Progenitor cell of endocrine pancreas (in vitro differentiated cells): ENCODE measurements at places on chromosomes 2 and 18.

DNA sequence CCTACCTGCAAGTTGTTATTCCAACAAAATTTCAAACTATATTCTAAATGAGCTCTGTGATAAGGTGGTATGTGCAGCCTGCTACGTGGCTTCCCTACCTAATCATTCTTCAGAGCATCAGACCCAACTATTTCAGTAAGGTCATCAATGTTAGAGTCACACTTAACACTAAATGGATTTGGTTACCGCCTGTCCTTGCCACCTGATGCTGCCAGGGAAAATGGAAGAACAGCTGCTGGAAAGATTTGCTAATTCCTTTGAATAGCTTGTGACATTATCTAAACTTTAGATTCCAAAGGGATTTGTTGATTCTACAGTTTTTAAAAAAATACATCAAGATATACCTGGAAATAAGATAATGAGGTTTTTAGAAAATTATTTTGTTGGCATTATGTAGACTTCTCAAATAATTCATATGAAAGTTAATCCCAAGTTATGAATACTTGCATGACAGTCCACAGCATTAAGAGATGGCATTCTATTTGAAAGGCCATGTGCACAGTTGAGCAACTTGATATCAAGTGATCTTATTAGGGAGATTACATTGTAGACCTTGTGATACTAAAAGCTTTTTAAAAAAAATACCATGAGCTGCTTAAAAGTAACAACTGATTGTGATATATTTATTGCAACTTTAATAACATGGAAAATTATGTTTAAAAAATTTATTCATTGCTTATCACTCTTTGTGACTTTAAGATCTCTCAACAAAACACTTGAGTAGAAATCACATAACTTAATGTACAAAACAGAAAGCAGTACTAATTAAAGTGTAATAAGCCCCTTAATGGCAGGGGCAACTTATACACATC lies 98.3 kb upstream of the UGP2 start:
- no peaks in the 10 kb centered on the region for H3K27me3 ChIP-seq
- no peaks in the 10 kb centered on the region for H3K36me3 ChIP-seq
- peaks cover 20% of the 10 kb centered on the region for H3K4me1 ChIP-seq
- no peak overlapping the region for H3K4me3 ChIP-seq
- DNase-seq = no peak
- H3K27ac ChIP-seq = no peak overlapping the region

DNA sequence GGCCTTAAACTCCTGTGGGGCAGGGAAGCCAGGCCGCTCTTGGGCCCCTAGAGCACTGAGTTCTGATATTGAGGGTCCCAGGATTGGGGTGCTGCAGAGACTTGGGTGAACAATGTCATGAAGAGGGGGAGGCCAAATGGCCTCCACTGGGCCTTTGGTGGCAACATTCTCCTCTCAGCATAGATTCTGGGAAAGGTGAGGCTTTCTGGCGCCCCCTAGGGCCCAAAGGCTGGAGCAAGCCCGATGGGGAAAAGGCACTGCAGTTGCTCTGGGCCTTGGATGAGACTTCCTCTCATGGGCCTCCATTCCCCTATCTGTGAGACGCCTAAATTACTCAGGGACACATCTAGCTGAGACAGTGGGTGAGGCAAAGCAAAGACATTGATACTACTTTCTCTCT lies 84.8 kb downstream of the ACAA2 start:
- DNase-seq = no peak
- H3K4me1 ChIP-seq = peaks cover 42% of the 10 kb centered on the region
- no peak overlapping the region for H3K4me3 ChIP-seq
- no peaks in the 10 kb centered on the region for H3K36me3 ChIP-seq

DNA sequence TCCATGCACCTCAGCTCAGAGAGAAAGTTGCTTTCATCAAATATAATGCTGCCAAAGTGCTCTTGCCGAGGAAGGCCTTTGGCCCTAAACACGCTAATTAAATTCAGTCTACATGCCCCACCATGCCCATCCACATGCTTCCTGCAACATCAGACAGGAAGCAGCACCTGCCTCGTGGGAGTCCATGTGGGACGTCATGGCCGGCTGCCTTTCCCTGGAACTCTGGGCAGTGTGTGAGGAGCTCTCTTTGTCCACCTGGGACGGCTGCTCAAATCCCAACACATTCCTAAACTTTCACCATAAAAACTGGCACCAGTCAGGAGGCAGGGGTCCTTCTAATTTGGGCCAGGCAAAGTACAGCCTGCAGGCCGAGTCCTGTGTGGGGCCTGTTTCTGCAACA lies 23.1 kb downstream of the FAM178B start:
- H3K36me3 ChIP-seq = no peaks in the 10 kb centered on the region
- no peak for DNase-seq
- no peaks in the 10 kb centered on the region for H3K27me3 ChIP-seq
- H3K4me3 ChIP-seq = no peak overlapping the region
- H3K4me1 ChIP-seq = no peaks in the 10 kb centered on the region

DNA sequence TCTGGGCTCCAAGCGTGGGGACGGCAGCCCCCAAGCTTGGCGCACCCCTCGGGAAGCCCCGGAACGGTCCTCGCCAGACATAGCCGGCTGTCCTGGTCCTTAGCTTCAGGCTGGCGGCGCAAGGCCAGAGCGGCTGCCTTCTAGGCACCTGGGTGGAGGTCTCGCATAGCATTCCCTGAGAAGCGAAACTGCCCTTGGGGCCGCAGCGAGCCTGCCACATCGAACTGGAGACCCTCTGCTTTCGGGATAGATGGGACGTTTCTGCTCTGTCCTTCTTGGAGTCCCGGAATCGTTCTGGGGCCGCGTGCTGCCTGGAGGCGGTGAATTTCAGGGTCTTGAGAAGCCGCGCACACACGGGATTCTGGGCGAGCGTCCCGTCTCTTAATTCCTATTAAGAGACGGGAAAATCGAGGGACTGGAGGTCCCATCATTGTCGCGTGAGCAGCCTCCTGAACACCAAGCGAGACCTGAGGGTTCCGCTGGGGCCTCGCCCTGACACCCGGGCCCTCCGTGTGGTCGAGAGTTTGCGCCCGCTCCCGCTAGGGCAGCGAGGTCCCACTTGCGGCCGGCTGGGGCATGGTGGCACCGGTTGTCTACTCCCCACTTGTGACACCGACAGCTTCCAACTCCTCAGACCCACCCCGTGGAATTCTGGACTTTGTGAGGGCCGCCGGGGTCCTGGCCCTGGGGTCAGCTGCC lies 9.7 kb upstream of the EN1 start:
- H3K4me1 ChIP-seq = peaks cover 3% of the 10 kb centered on the region
- peaks cover 97% of the 10 kb centered on the region for H3K27me3 ChIP-seq
- no peak overlapping the region for H3K27ac ChIP-seq
- H3K4me3 ChIP-seq = no peak overlapping the region

GRCh38 chr2:3249476-3249962 lies 128.1 kb downstream of the EIPR1 start:
- no peaks in the 10 kb centered on the region for H3K27me3 ChIP-seq
- H3K4me1 ChIP-seq = peaks cover 8% of the 10 kb centered on the region
- no peak overlapping the region for H3K27ac ChIP-seq
- no peak overlapping the region for H3K4me3 ChIP-seq
- DNase-seq = no peak

- H3K27me3 ChIP-seq = no peaks in the 10 kb centered on the region
- no peaks in the 10 kb centered on the region for H3K36me3 ChIP-seq
- no peak overlapping the region for H3K4me3 ChIP-seq
Measured at GRCh38 chr2:157320409-157320808, 5.2 kb downstream of the ERMN start.

- no peaks in the 10 kb centered on the region for H3K27me3 ChIP-seq
- DNase-seq = no peak
- H3K36me3 ChIP-seq = peaks cover 3% of the 10 kb centered on the region
- H3K27ac ChIP-seq = no peak overlapping the region
- no peak overlapping the region for H3K4me3 ChIP-seq
Measured at GRCh38 chr2:165083326-165083725, 120.5 kb downstream of the SCN3A start.

DNA sequence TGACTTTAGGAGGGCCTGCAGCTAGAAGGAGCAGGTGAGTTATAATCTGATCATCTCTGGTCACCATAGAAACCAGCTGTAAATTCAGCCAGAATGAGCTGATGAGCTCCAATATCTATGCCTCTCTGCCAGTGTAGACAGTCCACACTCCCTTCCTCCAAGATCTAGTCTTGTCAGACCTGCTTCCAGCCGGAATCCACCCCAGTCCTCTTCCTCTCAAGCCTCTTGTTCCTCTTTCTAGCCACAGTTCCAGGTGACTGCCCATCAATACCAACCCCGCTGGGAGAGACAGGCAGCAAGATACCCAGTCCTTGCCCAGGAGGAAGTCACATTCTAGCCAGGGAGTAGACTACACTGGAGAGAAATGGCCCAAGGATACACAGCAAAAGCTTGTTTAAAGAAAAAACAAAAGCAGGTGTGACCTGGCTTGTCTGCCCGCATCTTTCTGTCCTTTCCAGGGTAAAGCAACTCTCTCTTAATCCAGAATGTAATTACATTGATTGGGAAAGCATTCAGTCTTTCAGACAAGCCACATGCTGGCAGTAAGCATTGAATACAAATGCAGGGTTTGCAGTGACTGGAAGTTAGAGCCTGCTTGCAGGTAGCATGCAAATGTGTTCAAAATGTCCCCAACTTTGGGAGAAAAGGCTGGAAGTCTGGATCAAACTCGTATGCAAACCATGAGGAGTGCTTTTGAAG lies 9.0 kb upstream of the SLC35F6 start:
- H3K27me3 ChIP-seq = no peaks in the 10 kb centered on the region
- peaks cover 7% of the 10 kb centered on the region for H3K4me1 ChIP-seq
- no peak overlapping the region for H3K4me3 ChIP-seq
- no peak for DNase-seq
- H3K27ac ChIP-seq = peak overlapping the region; percentile 81
- H3K36me3 ChIP-seq = no peaks in the 10 kb centered on the region

DNA sequence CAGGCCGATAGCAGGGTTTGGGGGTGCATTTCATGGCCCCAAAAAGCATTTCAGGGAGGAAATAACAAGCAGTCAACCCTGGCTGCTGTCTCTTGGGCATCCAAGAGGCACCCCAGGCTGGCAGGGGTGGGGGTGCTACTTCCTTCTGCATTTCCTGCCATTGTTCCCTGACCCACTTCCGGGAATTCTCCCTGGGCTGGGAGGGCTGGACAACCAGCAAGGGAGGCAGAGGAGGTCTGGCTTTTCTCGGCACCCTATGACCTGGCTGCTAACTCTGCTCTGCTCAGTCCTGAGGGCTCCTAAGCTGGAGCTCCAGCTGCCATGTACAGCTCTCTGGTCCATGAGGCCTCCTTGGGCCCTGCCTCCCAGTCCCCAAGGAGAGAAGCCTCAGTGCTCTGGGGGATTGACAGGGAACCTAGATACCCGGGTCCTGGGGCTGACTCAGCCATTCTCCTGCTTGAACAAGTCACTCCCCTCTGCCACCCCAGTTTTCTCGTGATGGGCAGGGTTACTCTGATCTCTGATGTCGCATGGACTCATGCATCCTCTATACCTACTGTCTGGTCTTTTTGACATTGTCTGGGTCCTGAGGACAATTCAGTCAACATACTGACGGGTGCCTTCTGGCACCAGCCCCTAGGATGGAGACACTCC lies 47.2 kb downstream of the DYSF start:
- H3K27ac ChIP-seq = no peak overlapping the region
- peaks cover 3% of the 10 kb centered on the region for H3K4me1 ChIP-seq
- H3K36me3 ChIP-seq = no peaks in the 10 kb centered on the region
- DNase-seq = no peak
- H3K4me3 ChIP-seq = no peak overlapping the region

DNA sequence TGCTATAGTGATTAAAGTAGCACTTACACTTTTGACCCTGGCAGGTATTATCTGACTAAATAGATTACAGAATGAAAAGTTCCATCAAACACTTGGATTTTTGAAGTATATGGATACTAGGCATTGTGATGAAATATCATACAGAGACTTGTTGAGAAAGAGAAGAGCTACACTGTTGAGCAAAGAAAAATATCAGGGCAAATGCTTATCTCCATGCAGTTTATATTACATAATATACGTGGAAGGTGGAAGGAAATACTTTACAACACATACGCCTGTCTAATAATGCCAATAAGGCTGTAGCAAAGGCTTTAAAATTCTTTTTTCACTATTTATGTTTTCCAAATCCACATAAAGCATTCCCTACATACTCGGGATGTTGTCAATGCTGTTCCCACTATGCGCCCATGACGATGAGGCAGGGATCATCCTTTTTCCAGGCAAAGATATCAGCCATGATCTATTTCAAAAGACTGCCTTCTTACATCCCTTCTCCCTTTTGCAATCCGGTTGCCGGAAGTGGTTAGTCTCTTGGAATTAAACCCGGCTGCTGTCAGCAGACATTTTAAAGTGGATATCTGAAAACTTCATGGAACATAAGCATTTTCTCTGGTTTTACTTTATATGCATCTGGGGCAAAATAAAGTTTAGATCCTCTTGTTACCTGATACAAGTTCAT lies 92.6 kb upstream of the ITGA4 start:
- H3K27ac ChIP-seq = no peak overlapping the region
- DNase-seq = no peak
- no peaks in the 10 kb centered on the region for H3K27me3 ChIP-seq
- no peaks in the 10 kb centered on the region for H3K4me1 ChIP-seq

DNA sequence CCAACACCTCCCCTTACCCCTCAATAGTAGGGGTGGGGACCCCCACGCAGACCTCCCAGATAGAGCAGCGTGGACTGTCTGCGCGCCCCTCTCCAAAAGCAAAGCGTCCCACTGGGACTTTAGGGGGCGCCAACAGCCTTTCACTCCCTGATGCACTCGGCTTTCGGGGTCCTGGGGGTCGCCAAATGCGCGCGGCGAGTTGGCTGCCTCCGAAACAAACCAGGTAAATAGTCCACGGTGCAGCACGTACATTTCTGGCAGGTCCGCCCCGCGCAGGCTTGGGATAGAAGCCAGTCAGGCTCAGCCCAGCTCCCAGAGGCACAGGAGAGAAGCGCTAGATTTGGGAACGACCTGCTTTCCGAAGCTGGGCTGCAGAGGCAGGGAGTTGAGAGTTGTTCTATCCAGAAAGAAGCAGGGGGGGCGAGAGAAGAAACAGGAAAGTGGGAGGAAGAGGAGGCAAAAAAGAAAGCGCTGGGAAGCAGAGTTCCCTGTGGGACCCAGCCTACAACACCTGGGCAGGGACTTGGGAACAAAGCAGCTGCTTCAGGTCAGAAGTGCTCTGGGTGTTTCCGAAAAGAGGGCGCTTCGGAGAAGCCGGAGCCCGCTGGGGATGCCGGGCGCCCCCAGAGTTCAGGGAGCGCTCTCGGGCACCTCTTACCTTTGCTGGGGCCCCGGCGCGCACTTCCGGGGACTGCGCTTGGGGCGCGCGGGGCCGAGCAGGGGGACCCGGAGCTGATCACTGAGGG lies 544 bp downstream of the EVA1A start:
- peak overlapping the region; percentile 95 for H3K4me3 ChIP-seq
- DNase-seq = peak; percentile 43
- H3K27ac ChIP-seq = peak overlapping the region; percentile 94
- H3K36me3 ChIP-seq = no peaks in the 10 kb centered on the region
- H3K4me1 ChIP-seq = peaks cover 19% of the 10 kb centered on the region

DNA sequence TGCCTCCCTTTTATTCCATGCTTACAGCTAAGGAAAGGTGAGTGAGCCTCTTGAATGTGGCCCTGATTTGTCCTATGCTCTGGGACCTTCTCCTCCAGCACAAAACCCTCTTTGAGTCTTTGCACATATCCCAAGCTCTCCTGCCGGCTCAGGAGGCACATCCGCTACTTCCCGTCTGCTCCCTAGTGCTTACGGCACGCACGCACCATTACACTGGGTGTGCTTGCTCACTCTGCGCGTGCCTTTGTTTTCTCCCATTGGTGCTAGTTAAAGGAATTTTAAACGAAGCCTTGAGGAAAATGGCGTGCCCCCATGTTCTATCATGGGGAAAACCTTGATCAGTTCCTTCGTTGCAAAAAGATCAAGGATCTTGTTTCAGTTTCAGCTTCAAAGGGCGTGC lies 7.9 kb upstream of the DGKD start:
- no peak overlapping the region for H3K4me3 ChIP-seq
- H3K4me1 ChIP-seq = peaks cover 1% of the 10 kb centered on the region
- no peak overlapping the region for H3K27ac ChIP-seq
- DNase-seq = no peak
- H3K27me3 ChIP-seq = peaks cover 4% of the 10 kb centered on the region
- H3K36me3 ChIP-seq = no peaks in the 10 kb centered on the region
